ENCODE measurements at places on chromosomes 11 and 22. TPM values are rescaled to one million over a fixed set of nuclear protein-coding genes. Genes with fewer than 3 reads are reported as not detected.
A peak's percentile ranks its signal among the peaks of the same experiment; 100 is the strongest.

- peak; percentile 89 for DNase-seq
These were observed 47.4 kb upstream of the SEPTIN5 start for GRCh38 chr22:19666673-19667593.

DNA sequence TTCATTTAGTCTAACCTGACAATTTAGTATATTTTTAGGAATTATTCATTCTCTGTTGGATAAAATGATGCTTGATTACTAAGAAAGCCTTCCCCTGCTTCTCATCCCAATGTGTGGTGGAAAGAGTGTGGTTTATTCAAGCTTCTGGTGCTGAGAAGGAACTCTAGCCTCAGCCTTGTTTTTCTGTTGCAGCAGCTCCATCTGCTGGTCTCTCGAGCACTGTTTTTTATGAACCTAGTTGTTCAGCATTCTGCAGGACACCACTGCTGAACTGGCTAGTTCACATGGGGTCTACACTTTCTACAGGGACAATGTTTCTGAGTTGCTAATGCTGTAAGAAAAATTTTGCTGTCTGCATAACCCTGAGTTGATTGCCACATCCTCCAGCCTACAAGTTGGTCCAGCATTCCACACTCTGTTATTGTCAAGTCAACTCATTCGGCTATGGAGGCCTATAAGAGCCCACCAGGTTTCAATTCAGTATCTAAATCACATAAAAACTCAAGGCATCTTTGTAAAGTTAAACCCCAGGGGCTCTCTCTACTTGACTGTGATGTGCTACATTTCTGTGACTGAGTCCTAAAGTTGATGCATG is 14.3 kb downstream of the OR2AG2 start:
- DNase-seq: peak; percentile 31

- no peak for DNase-seq
These were observed 19.0 kb upstream of the CECR2 start for GRCh38 chr22:17350292-17350691.

- no peak for DNase-seq
These were observed 656 bp downstream of the SRRD start for GRCh38 chr22:26484360-26484706.

- no peak for DNase-seq
These were observed 27.9 kb downstream of the SMIM38 start for GRCh38 chr11:69183613-69184012.

Gene MYEOV
- total RNA-seq: not detected

Gene OR5M3
- not detected for total RNA-seq

All from astrocyte (in vitro differentiated cells and primary cell).